Activated CD8-positive, alpha-beta memory T cell treated with anti-CD3 and anti-CD28 coated beads for 4 hours (primary cell): ENCODE measurements at places on chromosomes 11 and 22.

DNA sequence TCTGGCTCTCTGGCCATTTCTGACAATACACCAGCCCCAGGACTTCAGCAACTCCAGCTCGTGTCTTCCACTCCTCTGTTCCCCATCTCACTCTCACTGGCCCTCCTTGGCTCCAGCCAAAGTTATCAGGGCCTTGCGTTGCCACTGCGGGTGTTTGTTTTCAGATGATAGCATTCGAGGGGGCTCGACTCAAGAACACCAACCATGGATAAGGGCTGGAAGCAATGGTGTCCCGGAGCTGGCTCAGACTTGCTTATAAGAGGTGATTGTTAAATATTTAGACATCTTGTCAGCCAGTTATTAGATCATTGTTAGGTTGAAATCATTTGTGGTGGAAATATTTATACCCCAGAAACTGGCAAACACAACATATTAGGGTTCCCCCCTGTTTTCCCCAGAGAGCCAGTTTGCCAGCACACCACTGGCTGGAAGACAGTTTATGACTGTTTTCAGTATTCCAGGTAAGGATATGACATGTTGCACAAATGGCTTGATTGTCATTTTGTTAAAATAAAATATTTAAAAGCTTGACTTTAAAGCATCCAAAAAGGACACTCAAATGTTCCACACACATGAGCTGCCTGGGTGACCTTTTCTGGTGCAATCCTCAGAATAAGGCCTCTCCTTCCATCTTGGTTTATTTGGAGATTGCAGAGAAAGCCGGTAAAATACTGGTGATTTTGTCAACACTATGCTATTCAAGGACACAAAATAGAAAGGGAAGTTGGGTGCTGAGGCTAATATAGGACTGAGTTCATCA, 98.3 kb downstream of the FBXO7 start:
- DNase-seq, result no peak

DNA sequence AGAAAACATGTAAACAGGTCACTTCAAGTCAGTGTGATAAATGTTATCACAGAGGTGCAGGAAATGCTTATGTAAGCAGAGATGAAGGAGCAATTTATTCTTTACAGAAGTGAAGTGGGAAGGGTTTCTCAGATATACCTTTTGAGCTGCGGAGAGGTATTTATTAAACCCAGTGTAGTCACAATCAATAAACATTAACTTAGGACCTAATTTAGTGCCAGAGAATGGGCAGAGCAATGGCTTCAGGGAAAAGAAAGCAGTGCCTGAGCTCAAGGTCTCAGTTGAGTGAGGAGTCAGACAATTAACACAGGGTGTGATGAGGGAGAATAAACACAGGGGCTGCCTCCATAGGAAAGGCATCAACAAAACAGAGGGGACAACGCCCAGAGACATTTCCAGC, 1.9 kb downstream of the MS4A5 start:
- DNase-seq, result no peak

DNA sequence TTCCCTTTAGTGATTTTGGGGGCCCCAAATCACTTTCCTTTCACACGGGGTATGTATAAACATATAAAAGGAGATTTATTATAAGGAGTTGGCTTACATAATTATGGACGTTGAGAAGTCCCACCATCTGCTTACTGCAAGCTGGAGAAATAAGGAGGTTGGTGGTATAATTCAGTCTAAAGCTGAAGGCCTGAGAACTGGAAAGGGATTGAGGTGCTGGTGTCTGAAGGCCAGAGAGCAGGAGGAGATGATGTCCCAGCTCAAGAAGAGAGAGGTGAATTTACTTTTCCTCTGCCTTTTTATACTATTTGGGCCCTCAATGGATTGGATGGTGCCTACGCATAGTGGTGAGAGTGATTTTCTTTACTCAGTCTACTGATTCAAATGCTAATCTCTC, 1.3 kb upstream of the ZNF202 start:
- no peak for DNase-seq

DNA sequence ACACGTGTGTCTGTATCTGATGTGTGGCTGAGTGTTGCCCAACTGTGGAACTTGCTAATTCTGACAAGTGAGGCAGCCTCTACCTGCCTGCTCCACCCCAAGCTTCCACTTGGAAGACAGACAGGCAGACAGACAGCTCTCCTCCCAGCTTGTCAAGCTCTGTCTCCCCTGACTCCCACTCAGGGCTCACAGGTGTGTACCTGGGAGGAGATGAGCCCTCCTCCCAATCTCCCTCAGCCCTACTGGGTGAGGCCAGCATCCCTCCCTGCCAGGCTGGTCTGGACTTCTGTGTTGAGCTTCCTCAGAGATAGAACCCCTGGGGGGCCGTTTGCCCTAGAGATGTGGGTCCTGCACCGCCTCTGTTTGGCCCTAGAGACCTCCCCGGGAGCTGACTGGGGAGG, 1.0 kb upstream of the CHRM1 start:
- no peak for DNase-seq

DNA sequence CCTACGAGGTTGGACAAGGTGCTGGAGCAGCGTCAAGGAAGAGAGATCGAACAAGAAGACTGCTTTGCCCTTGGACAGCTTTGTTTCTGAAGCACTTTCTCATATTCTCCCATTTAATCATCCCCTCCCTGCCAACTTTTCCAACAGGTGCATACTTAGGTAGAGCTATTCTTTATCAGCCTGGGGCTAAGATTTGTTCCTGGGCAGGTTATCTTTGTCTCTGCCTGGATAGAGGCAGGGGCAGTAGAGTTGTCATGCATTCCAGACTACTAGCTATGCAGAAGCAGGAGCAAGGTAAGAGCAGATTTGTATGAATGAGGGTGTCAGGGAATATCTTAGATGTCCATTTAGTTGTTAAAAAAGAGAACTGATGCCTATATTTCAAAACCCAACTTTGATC, 82.3 kb downstream of the PTPRJ start:
- DNase-seq, result no peak

DNA sequence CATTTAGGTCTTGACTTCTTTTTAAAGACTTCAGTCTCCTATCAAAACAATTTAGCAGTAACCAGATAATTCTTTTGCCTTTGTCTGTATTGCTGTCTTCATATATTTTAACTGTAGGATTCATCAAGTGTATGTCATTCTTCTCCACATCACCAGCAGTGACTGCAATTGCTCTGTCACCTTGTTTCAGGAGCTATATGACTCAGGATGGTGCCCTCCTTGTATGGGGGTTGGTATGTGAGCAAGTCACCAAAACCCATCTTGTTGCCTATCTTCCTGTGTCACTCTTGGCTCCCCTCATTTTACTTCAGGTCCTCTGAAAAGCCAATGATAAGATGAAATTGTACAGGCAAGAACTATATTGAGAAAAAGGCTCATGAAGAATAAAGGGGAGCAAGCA, 256.9 kb upstream of the LUZP2 start:
- no peak for DNase-seq
